ENCODE measurements at places on chromosomes 12 and 14. TPM values are rescaled to one million over a fixed set of nuclear protein-coding genes. Genes with fewer than 3 reads are reported as not detected.

Gene CREBL2
- 7.9 TPM for total RNA-seq

Gene COQ10A
- total RNA-seq: 13.8 TPM

GRCh38 chr12:121530600-121531355 is 50.0 kb downstream of the KDM2B start:
- no peaks in the 10 kb centered on the region for H3K27me3 ChIP-seq
- peaks cover 13% of the 10 kb centered on the region for H3K36me3 ChIP-seq
- H3K4me1 ChIP-seq: no peaks in the 10 kb centered on the region

DNA sequence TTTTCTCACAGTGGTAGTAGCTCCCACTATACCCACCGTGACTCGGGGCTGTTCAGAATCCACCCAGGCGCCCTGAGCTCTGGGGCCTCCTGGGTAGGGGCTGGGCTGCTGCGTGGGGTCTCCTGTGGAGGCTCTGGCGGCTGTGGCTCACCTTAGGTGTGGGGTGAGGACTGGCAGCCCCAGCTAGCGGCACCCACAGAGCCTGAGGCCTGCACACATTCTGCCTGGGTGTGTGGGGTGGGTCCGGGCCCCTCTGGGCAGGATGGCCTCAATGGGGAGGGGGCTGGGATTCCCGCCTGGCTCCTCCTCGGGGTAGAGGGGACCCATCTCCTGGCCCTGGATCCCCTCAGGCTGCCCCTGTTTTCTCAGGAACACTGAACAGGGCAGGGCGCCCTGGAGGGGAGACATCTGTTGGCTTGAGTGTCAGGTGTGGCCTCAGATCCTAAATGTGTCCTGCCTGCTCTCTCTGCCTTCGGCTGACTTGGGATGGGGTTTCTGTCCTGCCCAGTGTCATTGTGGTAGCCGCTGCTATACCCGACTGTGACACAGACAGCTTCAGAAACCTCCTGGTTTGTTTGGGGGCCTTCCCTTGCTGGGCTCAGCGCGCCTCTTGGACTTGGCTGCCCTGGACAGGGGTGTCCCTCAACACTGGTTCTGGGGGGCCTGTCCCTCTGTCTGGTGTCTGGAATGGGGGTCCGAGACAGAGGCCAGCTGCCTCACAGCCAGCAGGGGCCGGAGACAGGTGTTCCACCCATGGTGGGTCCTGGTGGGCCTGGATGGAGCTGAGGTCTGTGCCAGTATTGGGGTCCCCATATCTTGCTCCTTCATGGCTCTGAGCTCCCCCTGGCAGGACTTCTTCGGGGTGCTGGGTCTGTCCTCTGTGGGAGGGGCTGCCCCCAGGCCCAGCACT is 354.9 kb downstream of the TMEM121 start:
- no peak for DNase-seq
- H3K27me3 ChIP-seq: peaks cover 38% of the 10 kb centered on the region
- no peaks in the 10 kb centered on the region for H3K4me1 ChIP-seq
- no peaks in the 10 kb centered on the region for H3K36me3 ChIP-seq
- no peak overlapping the region for H3K4me3 ChIP-seq

- no peaks in the 10 kb centered on the region for H3K36me3 ChIP-seq
- no peak for DNase-seq
- H3K27ac ChIP-seq: no peak overlapping the region
These were observed 26.1 kb upstream of the PLEKHG7 start for GRCh38 chr12:92676710-92677109.

All from SJCRH30 (cell line).